ENCODE measurements at places on chromosomes 3 and 15.

GRCh38 chr3:126613479-126614188 lies 41.3 kb downstream of the TXNRD3 start:
- DNase-seq = no peak

- no peak for DNase-seq
These were observed 74.9 kb upstream of the ZBED2 start for GRCh38 chr3:111669926-111670630.

GRCh38 chr3:123312331-123313265 lies 110.9 kb downstream of the SEC22A start:
- no peak for DNase-seq

DNA sequence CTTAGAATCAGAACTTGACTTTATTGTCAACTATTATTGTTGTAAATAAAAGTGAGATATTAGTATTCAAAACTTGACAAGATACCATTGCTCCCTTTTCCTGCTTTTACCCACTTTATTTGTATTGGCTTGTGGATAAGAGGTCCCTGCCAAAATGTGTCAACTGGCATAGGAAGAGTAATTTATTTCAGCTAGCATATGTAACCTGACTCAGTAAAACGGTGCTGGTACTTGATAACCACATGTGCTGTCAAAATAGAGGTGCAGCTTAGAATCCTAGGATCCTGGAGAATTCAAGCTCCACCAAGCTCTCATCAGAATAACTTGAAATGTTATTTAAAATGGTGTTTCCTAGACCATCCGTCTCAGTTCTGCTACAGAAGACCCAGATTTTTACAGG lies 90.2 kb upstream of the TGFBR2 start:
- no peak for DNase-seq

GRCh38 chr3:51681453-51681852 lies 10.4 kb downstream of the TEX264 start:
- DNase-seq = no peak

GRCh38 chr15:56320861-56321260 lies 44.4 kb upstream of the TEX9 start:
- DNase-seq = no peak

All from DMS153 (cell line).